ENCODE measurements at places on chromosomes 16 and 17.

- DNase-seq = no peak
Observed at GRCh38 chr17:80527016-80527645, 17.5 kb upstream of the RPTOR start.

GRCh38 chr16:47613251-47613650 is 152.1 kb downstream of the PHKB start:
- DNase-seq = no peak

- no peak for DNase-seq
Observed at GRCh38 chr17:41565338-41565737, 6.5 kb downstream of the KRT9 start.

DNA sequence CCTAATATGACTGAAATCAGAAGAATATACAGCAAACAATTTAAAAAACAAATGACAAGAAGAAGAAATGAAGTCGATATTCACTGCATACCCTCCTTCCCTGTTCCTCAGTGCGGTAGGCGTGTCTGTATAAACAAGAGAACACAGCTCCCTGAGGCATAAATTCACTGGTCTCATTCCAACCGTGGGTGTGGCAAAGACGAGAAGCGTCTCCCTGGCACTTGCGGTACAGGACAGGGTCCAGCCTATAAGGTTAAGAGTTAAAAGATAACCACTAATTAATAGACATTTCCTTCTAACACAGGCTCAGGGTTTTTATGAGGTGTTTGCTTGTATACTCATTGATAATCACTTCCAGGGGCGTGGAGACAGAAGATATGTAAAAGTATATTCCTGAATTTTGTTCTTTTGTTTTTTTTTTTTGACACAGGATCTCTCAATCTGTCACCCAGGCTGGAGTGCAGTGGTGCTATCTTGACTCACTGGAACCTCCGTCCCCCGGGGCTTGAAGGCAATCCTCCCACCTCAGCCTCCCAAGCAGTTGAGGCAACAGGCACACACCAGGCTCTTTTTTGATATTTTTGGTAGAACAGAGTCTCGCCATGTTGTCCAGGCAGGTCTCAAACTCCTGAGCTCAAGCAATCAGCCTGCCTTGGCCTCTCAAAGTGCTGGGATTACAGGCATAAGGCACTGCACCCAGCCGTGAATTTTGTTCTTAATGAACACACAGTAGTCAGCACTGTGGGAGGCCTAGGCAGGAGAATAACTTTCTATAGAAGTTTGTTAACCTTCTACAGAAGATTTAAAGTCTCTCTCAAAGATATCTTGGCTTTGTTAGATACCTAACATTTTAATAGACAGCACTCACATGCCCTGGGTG is 59.1 kb upstream of the CLEC18B start:
- DNase-seq = no peak

DNA sequence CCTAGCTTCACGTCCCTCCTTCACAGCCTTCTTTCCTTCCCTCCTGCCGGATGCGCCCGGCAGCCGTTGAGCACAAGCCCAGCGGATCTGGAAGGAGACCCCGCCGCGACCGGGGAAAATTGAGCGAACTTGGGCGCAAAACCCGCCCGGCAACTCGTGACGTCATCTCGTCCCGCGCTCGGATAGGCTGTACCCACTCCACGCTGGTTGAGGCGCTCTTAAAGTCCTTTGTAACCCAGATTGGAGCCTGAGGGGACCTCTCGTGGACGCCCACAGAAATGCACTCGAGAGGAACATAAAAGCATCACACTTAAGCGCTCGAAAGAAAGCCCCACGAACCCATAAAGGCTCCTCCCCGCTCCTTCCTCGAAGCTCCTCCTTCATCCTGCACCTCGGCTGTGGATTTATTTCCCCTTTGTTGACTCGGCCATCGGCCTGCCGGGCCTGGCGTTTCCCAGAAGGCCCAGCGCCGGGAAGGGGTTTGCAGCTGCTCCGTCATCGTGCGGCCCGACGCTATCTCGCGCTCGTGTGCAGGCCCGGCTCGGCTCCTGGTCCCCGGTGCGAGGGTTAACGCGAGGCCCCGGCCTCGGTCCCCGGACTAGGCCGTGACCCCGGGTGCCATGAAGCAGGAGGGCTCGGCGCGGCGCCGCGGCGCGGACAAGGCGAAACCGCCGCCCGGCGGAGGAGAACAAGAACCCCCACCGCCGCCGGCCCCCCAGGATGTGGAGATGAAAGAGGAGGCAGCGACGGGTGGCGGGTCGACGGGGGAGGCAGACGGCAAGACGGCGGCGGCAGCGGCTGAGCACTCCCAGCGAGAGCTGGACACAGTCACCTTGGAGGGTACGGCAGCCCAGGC is at the start of gene PSMD3:
Gene PSMD3, plus strand, starts transcription at position 457 of the 856 bp plus-strand sequence. Its CDS starts 164 bp downstream, at position 621.
- DNase-seq = peak; percentile 94

DNA sequence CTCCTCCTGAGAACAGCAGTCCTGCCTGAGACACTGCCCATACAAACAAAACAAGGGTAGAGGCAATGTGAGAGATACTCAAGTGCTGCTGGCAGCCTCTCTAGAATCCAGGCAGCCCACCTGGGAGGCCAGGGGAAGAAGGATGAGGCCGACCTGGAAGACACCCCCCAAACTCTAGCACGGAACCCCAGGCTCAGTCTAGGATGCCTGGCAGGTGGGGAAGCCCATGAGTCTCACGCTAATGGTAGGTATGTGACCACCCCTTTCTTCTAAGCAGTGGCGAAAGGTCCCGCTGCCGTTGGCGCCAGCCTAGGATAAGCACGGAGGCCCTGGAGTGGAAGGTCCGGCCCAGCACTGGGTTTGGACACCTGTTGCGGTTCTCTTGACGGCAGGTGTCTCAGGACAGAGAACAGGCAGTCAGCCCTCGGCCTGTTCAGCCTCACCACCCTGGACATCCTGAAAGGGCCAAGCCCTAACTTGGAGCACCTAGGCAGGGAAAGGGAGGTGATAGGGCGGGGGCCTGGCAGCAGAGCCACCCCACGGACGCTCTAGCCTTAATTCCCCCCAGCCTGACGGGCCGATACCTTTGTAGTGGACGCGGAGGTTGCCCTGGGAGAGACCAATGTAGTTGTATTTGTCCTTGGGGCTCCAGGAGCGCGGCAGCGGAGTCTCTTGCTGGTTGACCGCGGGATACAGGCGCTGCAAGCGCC is 487 bp downstream of the RANBP10 start:
- DNase-seq = no peak

DNA sequence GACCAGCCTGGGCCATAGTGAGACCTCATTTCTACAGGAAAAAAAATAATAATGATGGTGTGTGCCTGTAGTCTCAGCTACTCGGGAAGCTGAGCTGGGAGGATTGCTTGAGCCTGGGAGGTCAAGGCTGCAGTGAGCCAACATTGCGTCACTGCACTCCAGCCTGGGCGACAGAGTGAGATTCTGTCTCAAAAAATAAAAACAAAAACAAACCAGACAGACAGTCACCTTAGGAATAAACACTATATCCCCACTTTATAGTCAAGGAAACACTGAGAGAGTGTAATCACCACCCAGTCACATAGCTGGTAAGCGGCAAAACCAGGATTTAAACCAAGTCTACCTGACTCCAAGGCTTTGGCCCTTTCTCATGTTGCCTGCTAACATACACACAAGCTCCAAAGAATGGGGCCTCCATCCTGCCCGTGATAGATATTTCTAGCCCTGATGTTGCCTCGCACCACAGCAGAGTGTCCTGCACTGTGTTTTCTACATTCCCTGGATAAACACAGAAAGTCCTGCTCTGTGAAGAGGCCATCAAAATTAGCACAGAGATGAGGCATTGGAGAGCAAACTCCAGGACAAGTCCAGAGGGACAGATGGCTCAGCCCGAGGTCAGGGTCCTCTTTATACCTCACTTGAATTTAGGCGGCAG is 66.1 kb upstream of the SMURF2 start:
- DNase-seq = no peak

- no peak for DNase-seq
Observed at GRCh38 chr17:78325076-78325687, 34.7 kb downstream of the SOCS3 start.

DNA sequence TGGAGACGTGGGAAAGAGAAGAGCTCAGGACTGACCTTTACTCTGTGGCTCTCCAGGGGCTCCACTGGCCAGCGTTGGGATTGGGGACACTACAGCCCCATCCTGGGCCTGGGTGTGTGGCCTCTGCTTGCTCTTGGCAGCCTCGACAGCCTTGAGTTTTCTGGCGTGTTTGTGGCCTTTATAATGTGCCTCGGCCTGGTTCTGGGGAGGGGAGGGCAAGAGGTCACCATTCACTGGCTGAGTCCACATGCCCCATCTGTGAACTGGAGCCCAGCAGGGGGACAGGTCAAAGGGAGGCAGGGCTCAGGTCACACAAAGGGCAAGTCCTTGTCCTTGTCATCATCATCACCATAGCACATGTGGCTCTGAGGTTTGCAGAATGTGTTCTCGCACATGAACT is 11.7 kb downstream of the NKIRAS2 start:
- DNase-seq = no peak

- DNase-seq = no peak
Observed at GRCh38 chr16:87075319-87075860, 241.8 kb downstream of the C16orf95 start.

DNA sequence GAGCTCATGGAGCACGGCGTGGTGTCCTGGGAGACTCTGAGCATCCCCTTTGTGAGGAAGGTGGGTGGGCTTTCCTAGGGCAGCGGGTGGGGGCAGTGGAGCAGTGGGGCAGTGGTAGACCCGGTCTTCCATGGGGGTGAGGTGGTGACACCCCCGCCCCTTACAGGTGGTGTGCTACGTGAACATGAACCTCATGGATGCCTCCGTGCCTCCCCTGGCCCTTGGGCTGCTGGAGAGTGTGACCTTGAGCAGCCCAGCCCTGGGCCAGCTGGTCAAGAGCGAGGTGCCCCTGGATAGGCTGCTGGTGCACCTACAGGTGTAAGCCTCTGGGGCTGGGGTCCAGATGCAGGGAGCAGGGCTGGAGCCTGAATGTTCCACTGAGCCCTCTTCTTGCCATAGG is 1.6 kb downstream of the ELMO3 start:
- DNase-seq = no peak

- DNase-seq = no peak
Observed at GRCh38 chr17:36017799-36018198, at the start of gene CCL23. Gene CCL23, minus strand, starts transcription at chr17:36017972. Its CDS starts 75 bp downstream, at chr17:36017897.

DNA sequence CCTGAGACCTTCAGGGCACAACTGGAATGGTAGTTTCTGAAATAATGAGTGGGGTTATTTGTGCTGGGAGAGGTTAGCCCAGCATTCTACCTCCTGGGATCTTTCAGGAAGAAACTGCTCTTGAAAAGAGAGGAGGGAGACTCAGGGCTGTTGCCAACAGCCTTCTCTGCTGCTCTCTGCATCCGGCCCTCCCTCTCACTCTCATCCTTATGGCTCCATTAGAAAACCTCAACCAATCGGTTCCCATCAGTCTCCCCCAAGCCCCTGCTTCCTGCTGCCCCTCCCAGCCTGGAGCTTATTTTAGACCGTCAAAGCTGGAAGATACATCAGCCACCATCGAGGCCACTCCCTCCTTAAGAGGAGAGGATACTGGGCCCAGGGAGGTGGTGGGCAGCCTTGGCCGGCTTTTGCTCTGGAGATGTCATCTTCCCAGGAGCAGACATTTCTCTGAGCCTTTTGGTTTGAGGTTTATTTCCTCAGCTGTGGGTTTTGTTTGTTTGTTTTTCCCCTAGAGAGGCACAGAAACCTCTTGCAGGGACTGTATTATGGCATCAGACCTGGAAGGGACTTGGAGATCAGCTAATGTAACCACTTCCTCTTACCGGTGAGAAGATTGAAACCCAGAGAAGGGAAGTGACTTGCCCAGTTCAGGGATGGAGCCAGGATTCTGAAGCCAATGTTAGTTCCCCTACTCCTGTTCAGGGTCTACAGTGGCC is 2.7 kb downstream of the MPRIP start:
- peak; percentile 65 for DNase-seq

DNA sequence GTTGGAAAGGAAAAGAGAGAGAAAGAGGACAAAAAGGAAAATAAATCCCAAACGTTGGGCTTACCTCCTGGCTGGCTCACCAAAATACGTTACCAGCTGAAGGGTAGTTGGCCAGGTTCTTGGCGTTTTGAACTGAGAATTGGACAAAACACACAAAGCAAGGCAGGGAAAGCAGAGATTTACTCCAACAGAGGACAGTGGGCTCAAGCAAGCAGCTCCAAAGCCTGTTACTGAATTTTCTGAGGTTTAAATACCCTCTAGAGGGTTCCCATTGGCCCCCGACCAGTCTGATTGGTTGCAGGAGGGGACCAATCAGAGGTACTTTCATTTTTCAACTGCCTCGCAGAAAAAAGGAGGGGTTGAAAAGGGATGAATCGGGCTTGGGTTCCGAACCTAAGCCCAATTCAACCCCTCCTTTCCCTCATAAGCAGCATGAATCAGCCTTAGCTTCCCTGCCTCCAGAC is 55.6 kb upstream of the ALOX12 start:
- peak; percentile 8 for DNase-seq

DNA sequence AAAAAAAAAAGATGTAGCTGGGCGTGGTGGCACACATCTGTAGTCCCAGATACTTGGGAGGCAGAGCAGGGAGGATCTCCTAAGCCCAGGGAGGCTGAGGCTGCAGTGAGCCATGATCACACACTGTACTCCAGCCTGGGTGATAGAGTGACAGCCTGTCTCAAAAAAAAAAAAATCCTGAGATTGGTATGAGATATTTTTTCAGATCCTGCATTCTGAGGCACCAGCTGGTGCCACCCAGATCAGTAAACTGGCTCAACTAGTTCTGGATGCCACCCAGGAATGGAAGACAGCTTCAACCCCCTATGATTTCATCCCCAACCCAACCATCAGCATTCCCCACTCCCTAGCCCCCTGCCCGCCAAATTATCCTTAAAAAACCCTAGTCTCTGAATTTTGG is 7.1 kb upstream of the GJC1 start:
- no peak for DNase-seq

- no peak for DNase-seq
Observed at GRCh38 chr16:87501117-87501516, 8.3 kb upstream of the ZCCHC14 start.

DNA sequence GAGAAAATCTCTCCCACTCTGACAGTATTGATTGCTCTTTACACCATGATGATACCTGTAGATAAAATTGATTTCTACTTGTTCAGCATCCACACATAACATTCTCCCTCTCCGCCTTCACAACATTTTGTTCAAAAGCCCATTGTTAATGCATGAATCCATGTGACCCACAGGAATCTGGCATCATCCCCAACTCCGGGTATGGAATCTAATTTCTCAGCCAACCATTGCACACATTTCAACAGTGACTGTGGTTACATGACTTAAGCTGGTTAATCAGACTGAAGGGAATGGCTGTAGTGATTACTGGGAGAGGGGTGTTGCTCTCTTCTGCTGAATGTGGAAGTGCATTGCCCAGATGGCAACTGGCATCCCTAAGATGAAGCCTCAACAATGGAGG is 161.4 kb upstream of the C16orf82 start:
- no peak for DNase-seq

GRCh38 chr17:9802294-9802693 is 10.9 kb upstream of the DHRS7C start:
- DNase-seq = no peak

DNA sequence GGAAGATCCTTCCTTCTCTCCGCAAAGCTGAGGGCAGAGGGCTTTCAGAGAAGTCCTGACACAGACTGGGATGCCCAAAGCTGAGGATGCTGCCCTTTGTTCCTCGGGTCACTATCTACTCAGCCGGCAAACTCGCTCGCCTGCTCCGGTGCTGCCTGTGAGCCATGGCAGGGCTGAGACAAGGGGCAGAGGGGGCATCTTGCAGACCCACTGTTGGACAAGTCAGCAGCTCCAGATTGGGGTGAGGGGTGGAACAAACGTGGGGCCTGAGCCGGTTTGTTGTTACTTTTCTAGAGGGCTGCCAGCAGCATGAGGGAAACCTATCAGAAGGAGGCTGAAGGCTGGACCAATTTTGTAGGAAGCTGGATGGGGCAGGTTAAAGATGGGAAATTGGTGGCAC is 47.1 kb upstream of the PIK3R6 start:
- no peak for DNase-seq

Data from SK-N-SH (cell line).